ENCODE measurements at places on chromosomes 1 and 21. TPM values are rescaled to one million over a fixed set of nuclear protein-coding genes. Genes with fewer than 3 reads are reported as not detected.

ASCL5 gene
- 0.73 TPM for polyA plus RNA-seq

UBXN10 gene
- polyA plus RNA-seq, result 4.5 TPM

CATSPERE gene
- polyA plus RNA-seq, result 1.8 TPM

RXFP4 gene
- 0.15 TPM for polyA plus RNA-seq

- DNase-seq, result peak; percentile 36
These were observed 7.7 kb upstream of the SDC3 start for GRCh38 chr1:30916296-30916695.

- no peak for DNase-seq
These were observed 11.1 kb upstream of the CHI3L1 start for GRCh38 chr1:203197625-203198024.

- no peak for DNase-seq
These were observed 9.6 kb upstream of the ZNF669 start for GRCh38 chr1:247113733-247114271.

GRCh38 chr1:183652547-183653461 lies at the start of gene APOBEC4:
Gene APOBEC4 (minus strand): TSS chr1:183653316. CDS start chr1:183648781, 4,535 bp downstream.
- no peak for DNase-seq

DNA sequence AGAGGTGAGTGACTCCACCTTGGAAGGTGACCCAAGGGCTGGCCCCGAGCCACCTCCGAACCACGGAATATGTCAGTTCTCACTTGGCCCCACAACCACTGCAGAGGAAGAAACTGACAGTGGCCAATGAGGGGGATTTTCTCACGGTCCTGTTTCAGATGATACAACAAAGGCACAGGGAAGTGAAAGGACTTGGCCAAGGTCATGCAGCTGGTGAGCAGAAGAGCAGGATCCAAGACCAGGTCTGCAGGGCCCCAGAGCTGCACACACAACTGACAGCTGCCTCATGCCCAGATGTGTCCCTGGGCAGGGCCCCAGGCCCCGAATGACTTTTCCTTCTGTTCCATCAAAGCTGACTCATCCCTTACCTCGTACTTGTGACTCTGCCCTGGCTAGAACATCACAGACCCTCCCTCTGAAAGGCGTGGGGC lies 25.8 kb upstream of the EVA1B start:
- no peak for DNase-seq

- no peak for DNase-seq
These were observed 870 bp downstream of the FBXO28 start for GRCh38 chr1:224114787-224115175.

DNA sequence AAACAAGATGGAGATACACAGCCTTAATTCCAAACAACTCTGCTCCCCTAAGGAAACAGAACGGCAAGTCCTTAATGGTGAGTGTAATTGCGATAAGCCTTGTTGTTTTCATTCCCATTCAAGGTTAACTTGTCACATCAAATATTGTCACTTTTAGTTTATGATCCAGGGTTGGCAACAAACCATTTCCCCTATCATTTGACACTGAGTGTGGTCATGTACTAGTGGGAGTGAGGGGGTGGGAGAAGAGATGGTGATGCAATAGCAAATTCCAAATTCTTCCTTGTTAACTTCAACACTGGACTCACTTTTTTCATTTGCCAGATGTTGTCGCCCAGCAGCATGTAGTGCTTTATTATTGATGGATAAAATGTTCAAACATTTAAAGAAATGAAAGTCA lies 140.4 kb downstream of the ZNF326 start:
- no peak for DNase-seq

DNA sequence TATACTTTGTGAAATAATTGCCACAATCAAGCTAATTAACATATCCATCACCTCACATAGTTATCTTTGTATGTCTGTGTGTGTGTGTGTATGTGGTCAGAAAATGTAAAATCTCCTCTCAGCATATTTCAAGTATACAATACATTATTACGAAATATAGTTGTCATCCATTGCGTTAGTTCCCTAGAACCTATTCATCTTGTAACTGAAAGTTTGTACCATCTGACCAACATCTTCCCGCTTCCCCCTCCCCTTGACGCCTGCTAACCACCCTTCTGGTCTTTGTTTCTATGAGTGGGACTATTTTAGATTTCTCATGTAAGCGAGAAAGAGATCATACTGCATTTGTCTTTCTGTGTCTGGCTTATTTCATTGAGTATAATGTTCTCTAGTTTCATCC lies 455.3 kb downstream of the KCNT2 start:
- no peak for DNase-seq

DNA sequence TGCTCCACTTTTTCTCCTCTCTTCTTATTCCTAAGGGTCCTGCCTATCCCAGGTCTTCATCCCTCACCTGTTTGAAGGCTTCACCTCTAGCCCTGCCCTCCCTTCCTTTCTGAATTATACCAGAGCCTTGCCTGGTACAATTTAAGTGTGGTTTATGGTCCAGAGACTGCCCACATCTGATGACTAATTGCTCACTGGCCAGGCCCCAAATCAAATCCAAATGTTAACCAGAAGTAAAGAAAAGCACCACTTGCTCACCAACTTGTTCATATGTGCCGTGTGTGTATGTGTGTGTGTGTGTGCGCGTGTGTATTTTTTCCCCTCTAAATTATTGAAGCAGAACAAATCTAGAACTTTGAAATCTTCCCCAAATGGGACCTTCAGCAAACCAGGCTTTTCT lies 26.4 kb downstream of the MYOM3 start:
- no peak for DNase-seq

DNA sequence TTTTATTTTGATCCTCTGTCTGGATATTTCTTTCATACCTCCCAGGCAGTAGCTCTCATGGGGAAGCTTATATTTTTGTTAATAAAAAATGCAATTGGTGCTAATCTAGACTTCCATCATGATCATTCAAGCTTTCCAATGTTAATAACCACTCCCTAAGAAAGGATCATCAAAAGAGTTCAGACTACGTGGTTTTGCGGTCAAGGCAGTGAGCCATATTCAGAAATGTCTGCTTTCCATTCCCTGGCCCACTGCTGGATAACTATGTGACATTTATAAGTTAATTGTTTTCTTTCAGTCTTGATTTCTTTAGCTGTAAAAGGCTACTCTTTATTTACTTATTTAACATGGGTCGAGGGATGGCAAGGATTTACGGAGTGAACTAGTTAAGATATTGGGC lies 414.6 kb downstream of the LMO4 start:
- DNase-seq, result no peak

DNA sequence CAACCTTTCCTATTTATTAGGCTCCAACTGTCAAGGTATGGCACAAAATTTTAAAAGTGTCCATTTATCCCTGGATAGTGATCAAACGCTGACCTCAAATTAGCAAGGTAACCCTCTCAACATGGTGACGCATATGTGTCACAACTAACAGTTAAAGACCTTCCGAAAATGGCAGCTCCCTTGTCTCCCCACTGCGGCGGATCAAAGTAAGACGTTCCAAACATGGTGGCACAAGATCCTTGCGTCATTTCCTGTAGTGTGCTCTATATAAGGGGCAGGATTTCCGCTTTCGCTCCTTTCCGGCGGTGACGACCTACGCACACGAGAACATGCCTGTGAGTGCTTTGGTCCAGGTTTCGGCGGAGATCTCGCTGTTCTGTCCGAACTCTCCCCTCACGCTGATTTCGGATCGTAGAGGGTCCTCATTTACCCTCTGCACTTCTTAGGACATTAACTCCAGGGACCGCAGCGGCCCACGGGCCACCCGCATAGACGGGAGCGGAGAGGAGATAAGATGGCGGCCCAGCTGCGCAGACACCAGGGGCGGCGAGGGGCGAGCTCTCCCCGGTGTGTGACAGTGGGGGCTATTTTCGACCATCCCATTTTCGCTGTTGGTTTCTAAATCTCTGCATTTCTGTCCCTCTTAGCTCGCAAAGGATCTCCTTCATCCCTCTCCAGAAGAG lies at the start of gene RPS27:
Gene RPS27 (plus strand): TSS at position 295 of the 683 bp plus-strand sequence. CDS start 35 bp downstream, at position 330.
- peak; percentile 87 for DNase-seq

GRCh38 chr1:53726009-53726600 lies 12.9 kb downstream of the GLIS1 start:
- DNase-seq, result no peak

- no peak for DNase-seq
These were observed 23.5 kb downstream of the LRRC8D start for GRCh38 chr1:89844241-89844807.

DNA sequence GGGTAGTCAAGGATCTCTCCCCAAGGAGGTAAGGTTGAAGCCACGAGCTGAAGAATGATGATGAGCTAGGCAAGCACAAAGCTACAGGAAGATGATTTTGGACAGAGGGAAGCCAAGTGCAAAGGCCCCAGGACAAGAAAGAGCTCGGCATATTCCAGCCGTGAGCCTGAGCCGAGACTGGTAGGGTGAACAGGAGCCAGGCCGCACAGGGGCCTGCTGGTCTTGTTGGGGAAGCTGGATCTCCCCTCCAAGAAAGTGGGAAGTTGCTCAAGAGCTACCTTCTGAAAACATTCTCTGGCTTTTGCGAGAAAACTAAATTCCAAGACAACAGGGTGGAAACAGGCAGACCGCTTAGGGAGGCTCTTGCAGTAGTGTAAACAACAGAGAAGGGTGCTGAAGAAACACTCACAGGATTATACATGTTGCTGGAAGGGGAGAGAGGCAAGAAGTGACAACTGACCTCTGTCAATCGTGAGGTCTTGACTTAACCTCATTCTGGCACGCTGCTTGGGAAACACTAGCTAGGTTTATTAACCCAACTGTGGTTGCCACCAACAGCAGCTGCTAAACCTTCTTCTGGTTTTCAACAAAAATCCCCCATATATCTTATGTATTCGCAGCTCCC lies 625.2 kb downstream of the SMYD3 start:
- DNase-seq, result no peak

- DNase-seq, result no peak
These were observed 53.8 kb upstream of the HPDL start for GRCh38 chr1:45272913-45273371.

DNA sequence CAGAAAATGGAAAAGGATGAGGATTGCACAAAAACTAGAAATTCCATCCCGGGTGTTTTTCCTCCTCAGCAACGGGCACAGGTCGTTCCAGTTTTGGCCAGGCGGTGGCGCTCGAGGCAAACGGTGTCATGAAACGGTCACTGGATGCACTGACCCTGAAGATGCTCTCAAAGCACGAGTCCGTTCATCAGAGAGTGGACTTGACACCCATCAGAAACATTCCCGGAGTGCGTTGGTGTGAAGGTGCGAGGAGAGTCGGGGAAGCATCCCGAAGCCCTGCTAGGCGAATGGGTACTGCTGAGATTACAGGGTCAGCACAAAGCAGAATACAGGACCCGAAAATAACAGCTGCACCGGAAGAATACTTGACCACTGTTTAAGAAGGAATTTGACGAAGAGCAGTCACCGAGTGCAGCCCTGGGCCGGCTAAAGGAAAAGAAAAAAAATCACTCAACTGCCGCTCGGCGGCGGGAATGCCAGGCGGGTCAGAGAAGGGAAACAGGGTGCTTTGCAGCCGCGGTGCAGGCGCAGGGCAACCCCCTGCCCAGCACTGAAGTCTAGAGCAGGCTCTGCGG lies 71.7 kb upstream of the ETS2 start:
- peak; percentile 87 for DNase-seq

DNA sequence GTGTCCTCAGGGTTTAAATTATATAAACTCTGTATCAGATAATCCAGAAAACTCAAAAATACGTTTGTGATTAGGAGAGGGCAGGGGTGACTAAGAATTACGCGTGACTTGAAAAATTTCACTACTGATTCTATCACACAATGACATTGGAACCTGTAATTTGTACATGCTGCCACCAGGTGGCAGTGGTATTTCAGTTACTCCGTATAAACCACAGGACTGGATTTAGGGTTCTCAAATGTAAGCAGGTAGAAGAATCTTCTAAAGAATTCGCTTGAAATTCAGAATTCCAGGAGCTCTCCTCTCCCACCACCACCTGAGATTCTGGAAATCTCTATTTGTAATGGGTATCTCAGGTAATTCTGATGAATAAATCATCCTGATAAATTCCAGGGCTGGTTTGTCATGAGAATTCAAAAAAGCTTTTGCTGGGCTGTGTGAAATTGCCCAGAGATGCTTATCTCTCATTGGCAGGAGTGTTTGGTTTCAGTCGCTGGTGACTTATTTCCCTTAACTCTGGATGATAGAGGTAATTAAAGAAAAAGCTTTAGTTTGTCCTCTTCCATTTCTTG lies 1.7 kb upstream of the KRTAP7-1 start:
- DNase-seq, result no peak

DNA sequence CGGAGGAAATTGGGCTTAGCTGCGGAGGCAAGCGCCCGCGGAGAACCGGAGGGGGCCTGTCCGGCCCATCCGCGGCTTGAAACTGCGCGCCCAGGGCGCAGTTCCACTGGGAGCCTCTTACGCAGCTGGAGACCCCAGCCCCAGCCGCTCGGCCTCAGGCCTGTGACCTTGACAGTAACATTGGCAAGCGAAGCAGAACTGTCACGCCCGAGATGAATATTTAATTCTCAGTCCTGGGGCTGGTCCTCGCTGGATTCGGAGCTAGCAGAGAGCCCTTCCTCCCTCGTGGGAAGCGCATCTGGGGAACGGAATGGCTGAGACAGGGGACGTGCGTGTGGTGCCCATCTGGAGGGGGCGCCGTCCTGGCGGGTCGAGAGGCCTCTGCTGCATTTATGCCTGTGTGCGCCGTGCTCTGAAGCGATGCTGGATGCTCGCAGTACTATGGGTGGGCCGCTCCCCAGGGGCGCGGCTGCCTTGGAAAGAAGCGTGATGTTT lies 928 bp downstream of the SLC6A17 start:
- no peak for DNase-seq

DNA sequence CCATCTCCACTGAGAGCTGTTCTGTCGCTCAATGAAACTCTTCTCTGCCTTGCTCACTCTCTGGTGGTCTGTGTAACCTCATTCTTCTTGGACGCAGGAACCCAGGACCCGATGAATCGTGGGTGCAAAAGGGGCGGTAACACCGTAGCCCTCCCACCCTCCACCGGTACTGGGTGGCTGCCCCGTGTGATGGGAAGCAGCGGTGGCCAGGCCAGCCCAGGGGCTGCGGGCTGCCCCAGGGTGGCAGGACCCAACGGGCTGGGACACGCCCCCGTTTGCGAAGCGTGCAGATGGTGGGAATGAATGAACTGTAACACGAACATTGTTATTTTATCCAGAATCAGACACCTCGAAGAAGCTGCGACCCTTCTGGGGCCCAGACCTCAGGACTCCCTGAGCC lies 92.3 kb upstream of the BACE2 start:
- no peak for DNase-seq

GRCh38 chr1:10941891-10942541 lies 70.4 kb upstream of the TARDBP start:
- DNase-seq, result peak; percentile 76

DNA sequence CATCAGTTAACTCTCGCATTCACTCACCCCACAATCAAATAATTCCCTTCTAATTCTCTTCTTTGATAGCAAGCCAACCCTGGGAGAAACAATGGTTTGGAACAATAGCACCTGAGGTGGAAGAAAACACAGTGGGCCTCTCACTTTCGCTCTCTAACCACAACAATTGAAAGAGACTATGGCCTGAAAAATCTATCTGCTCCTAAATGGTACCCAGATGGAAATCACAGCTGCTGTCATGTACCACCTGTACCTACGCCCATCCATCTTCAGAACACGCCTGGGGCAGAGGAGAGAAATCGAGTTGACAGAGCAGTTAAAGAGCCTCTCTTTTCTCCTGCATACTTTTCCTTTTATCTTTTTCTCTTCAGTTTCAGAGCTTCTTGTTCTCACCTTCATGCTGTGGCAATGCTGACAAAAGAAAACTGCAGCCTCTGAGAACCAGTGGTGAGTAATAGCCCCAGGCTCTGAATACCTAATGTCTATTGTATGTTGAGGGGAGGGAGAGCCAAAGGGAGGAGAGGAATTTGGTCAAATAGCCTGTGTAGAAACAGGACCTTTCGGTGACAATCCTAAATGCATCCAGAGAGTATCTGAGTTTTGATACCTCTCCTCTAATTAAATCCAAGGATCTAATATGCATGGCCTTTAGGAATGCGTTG lies 57.7 kb downstream of the ZC3H11B start:
- DNase-seq, result no peak
